ENCODE measurements at places on chromosomes 11 and 22. TPM values are rescaled to one million over a fixed set of nuclear protein-coding genes. Genes with fewer than 3 reads are reported as not detected.
A peak's percentile ranks its signal among the peaks of the same experiment; 100 is the strongest.

DNA sequence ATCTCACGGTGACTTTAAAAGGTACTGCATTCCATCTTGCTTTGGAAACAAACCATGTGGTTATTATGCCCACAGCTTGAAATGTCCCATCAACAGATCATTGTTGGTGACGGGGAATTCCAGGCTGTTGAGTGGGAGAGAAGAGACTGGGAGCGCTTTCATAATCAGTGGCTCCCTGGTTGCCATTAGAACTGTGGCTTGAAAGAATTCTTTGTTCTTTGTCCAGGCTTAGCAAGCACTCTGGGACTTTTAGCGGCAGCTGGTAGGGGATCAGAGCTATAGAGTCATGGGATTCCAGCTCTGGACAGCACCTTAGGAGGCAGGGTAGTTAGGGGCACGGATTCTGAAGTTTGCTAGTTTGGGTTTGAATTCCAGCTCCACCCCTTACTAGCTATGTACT is 22.0 kb downstream of the MMP20 start:
- H3K27me3 ChIP-seq = peaks cover 2% of the 10 kb centered on the region
- no peak overlapping the region for H3K4me3 ChIP-seq
- H3K27ac ChIP-seq = no peak overlapping the region
- H3K36me3 ChIP-seq = no peaks in the 10 kb centered on the region
- H3K4me1 ChIP-seq = peaks cover 4% of the 10 kb centered on the region
- no peak for DNase-seq

DNA sequence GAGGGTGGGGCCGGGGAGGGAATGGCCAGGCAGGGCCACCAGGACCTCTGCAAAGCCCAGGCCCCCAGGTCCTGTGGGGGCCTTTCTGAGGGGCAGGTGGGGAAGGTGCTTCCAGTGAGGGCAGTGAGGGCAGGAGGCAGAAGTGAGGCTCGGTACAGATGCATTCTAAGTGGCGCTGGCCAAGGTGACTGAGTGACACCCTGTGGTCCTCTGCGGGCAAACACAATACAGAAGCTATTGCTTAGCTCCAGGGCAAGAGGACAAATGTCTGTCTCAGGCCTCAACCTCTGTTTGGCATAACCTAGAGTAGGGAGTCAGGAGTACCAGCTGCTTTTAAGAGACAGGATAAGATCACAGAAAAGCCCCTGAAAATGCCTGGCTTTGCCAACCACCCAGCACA is 31.3 kb downstream of the B3GAT1 start:
- H3K4me1 ChIP-seq = peaks cover under 1% of the 10 kb centered on the region
- H3K27me3 ChIP-seq = peaks cover 4% of the 10 kb centered on the region
- H3K36me3 ChIP-seq = peaks cover 7% of the 10 kb centered on the region
- no peak overlapping the region for H3K4me3 ChIP-seq
- no peak overlapping the region for H3K27ac ChIP-seq

DNA sequence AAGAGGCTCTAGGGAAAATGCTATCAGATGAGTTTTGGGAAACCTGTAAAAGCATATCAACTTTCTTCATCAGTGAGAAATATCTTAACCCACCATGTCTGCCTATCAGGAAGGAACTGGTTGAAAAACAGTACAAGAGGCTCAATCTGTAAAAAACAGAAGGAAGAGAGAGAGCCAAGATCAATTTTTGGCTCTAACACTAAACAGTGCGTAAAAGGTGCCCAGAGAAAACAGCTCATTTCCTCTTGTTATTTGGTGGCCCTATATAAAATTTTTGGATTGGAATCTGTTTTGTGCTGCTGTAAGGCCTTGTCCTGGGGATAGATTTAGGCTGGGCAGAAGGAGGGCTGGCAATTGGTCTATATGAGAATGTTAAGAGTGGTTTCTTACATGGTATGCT is 12.1 kb downstream of the MS4A2 start:
- H3K36me3 ChIP-seq = no peaks in the 10 kb centered on the region
- no peak overlapping the region for H3K27ac ChIP-seq
- H3K4me1 ChIP-seq = peaks cover 22% of the 10 kb centered on the region
- DNase-seq = no peak
- H3K4me3 ChIP-seq = no peak overlapping the region
- H3K27me3 ChIP-seq = no peaks in the 10 kb centered on the region

GRCh38 chr11:13674799-13675509 is 6.5 kb downstream of the FAR1 start:
- peaks cover 20% of the 10 kb centered on the region for H3K4me1 ChIP-seq
- no peaks in the 10 kb centered on the region for H3K27me3 ChIP-seq
- no peaks in the 10 kb centered on the region for H3K36me3 ChIP-seq
- H3K4me3 ChIP-seq = no peak overlapping the region
- no peak overlapping the region for H3K27ac ChIP-seq
- no peak for DNase-seq

DNA sequence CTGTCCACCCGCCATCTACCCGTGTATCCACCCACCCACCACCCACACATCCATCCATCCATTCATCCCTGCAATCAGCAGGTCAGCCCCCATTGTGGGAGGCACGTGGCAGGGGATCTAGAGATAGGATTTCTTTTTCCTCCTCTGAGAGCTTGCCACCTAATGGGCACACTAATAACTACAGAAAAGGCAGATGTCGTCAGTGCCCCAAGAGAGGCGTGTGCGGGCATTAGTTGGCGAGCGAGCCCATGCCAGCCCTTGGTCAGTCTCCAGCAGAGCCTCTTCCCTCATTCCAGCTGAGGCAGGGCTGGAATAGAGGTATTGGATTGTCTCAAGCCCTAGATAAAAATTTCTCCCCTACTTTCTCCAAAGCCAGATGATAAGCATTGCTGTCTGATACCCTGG is 9.7 kb downstream of the USP2 start:
- no peak overlapping the region for H3K4me3 ChIP-seq
- DNase-seq = no peak
- H3K27ac ChIP-seq = peak overlapping the region; percentile 20
- peaks cover 11% of the 10 kb centered on the region for H3K4me1 ChIP-seq
- H3K36me3 ChIP-seq = no peaks in the 10 kb centered on the region
- peaks cover 5% of the 10 kb centered on the region for H3K27me3 ChIP-seq

DNA sequence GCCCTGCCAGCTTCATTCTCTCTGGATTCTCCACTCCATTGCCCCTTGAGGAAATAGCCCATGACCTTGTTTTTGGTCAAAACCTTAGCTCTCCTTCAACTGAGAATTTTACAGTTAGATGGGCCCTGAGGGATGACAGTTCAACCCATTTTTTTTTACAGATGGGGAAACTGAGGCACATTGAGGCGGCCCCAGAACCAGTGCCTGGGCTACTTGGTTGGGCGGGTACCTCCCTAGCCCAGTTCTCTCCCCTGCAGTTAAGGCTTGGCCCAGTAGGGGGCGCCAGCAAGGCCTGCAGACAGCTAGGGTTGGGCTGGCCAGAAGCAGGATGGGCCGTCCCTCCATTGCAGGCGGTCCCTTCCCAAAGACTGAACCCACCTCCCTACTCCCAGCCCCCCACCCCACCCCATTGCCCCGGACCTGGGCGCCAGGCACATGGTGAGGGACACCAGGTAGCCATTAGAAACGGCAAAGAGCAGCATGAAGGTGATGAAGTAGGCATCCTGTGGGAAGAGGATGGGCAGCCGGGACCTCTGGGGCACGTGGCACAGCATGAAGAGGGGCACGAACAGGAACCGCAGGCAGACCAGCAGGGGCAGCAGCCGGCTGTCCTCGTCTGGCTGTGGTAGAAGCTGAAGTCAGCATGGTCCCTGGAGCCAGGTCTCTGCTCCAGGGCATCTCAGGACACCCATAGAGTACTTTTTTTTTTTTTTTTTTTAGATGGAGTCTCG is 7.6 kb downstream of the SLC29A2 start:
- H3K27me3 ChIP-seq = peaks cover 11% of the 10 kb centered on the region
- DNase-seq = peak; percentile 77
- H3K36me3 ChIP-seq = peaks cover 9% of the 10 kb centered on the region
- H3K27ac ChIP-seq = no peak overlapping the region

DNA sequence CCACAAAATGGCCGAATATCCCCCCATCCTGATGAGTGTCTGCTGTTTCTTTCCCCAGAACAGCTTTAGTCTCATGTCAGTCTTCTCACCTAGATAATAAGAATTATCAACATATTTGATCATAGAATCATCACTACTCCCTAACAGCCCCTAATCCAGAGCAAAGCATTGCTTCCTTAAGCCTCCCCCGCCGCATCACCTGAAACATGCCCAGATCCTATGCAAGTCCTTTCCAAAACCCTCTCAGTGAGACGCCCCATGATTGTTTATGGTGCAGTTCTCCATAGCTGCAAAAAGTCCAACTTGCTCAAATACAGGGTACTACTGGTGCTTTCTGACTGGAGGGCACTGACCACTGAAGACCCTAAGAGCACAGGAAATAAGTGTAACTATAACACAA is 20.1 kb downstream of the KCNJ1 start:
- no peak for DNase-seq
- H3K4me3 ChIP-seq = no peak overlapping the region
- no peaks in the 10 kb centered on the region for H3K36me3 ChIP-seq
- no peak overlapping the region for H3K27ac ChIP-seq
- H3K4me1 ChIP-seq = peaks cover 28% of the 10 kb centered on the region
- H3K27me3 ChIP-seq = peaks cover 3% of the 10 kb centered on the region

DNA sequence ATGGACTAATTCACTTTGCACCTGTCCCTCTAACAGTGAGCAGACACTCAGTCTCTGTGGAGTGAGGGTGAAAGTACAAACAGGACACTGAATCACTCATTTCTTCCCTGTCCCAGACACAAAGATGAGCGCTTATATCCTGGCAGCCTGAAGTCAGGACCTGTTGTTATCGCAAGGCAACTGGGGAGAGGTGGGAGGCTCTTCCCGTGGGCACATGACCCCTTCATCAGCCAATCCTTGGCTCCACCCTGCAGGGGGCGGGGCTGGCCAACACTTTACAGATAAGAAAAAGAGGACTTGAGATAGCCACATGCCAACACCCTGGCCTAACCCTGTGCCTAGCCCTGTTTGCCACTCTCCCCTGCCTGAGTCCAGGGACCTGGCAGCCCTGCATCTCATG is 29.5 kb upstream of the TESMIN start:
- peaks cover 5% of the 10 kb centered on the region for H3K27me3 ChIP-seq
- H3K36me3 ChIP-seq = no peaks in the 10 kb centered on the region
- DNase-seq = peak; percentile 31

DNA sequence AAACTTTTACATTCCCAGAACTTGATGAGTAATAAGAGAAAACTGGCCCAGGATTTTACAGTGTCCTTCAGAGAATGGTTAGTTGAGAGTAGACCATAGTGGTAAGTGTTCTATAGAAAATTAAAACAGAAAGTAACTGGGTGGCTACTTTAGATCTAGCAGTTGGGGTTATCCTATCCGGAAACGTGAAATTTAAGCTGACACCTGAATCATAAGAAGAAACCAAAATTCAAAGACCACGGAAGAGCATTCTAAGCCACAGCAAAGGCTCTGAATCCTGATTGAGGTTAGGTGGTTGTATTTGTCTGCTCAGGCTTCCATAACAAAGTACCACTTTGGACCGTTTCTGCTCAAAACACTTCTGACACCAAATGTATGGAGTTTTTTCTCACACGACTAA is 34.0 kb downstream of the TTC17 start:
- H3K27me3 ChIP-seq = no peaks in the 10 kb centered on the region
- H3K4me1 ChIP-seq = no peaks in the 10 kb centered on the region
- H3K36me3 ChIP-seq = peaks cover 19% of the 10 kb centered on the region
- no peak overlapping the region for H3K27ac ChIP-seq
- no peak for DNase-seq
- no peak overlapping the region for H3K4me3 ChIP-seq

GRCh38 chr11:122478986-122479385 is 176.5 kb upstream of the UBASH3B start:
- H3K4me3 ChIP-seq = no peak overlapping the region
- no peaks in the 10 kb centered on the region for H3K27me3 ChIP-seq
- no peaks in the 10 kb centered on the region for H3K36me3 ChIP-seq
- DNase-seq = no peak
- H3K27ac ChIP-seq = no peak overlapping the region
- H3K4me1 ChIP-seq = peaks cover 2% of the 10 kb centered on the region

DNA sequence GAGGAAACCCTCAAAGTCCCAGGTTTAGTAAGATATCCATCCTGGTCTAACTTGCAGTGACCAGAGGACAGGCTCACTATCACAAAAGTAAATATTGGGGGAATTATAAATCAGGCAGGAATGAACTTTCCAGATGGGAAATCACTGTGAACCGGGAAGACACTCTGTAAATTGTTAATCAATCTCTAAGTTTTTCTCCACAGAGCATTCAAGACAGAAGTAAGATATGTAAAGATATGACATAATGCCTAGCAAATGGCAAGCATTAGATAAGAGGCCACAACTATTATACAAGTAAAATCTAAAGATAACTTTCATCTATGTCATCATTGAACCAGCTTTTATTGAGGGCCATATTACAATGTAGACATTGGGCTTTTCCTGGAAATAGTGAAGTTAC is 35.3 kb upstream of the LRRC4C start:
- no peaks in the 10 kb centered on the region for H3K36me3 ChIP-seq
- H3K4me1 ChIP-seq = peaks cover 10% of the 10 kb centered on the region
- H3K4me3 ChIP-seq = no peak overlapping the region
- H3K27me3 ChIP-seq = no peaks in the 10 kb centered on the region
- no peak overlapping the region for H3K27ac ChIP-seq

GRCh38 chr11:23755769-23756168 is 741.1 kb upstream of the LUZP2 start:
- no peak overlapping the region for H3K4me3 ChIP-seq
- H3K27ac ChIP-seq = no peak overlapping the region
- H3K36me3 ChIP-seq = no peaks in the 10 kb centered on the region
- H3K4me1 ChIP-seq = no peaks in the 10 kb centered on the region
- H3K27me3 ChIP-seq = no peaks in the 10 kb centered on the region

DNA sequence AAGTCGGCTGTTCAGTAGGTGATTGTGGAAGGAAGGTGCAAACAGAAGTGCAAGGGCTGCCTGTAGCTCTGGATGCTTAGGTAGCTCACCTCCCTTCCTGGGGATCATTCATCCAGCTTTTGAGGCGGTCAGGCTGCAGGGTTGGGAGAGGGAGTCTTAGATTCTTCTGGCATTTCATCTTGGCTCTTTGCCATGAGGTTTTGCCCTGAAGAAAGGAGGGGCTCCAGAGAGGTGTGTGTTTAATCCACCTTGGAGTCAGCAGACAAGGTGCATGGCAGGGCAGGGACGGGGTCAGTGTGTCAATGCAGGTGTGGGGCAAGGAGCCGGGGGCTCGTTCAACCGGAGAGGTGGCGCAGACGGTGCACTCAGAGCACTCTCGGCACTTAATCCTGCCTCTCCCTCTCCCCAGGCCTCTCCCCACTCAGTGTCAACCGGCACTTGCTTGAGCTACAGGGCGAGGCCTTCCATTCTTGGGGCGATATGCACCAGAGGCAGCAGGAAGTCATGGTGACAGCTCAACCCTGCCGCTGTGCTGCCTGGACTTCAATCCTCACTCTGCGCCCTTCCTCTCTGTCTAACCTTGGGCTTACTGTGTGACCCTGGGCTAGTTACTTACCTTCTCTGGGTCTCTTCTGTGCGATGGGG is 7.2 kb downstream of the ADAMTS15 start:
- H3K4me1 ChIP-seq = peaks cover 11% of the 10 kb centered on the region
- no peak for DNase-seq
- no peaks in the 10 kb centered on the region for H3K36me3 ChIP-seq

GRCh38 chr22:27488456-27489177 is 312.9 kb downstream of the MN1 start:
- peaks cover 2% of the 10 kb centered on the region for H3K27me3 ChIP-seq
- peaks cover 10% of the 10 kb centered on the region for H3K36me3 ChIP-seq
- H3K27ac ChIP-seq = no peak overlapping the region
- no peaks in the 10 kb centered on the region for H3K4me1 ChIP-seq
- no peak for DNase-seq

- H3K4me3 ChIP-seq = no peak overlapping the region
- H3K27ac ChIP-seq = no peak overlapping the region
- DNase-seq = no peak
- no peaks in the 10 kb centered on the region for H3K4me1 ChIP-seq
- peaks cover 25% of the 10 kb centered on the region for H3K27me3 ChIP-seq
- no peaks in the 10 kb centered on the region for H3K36me3 ChIP-seq
Measured at GRCh38 chr11:116579857-116580727, 192.7 kb downstream of the BUD13 start.

Gene CHRNA10
- 0.72 TPM for total RNA-seq

Gene C1QTNF5
- total RNA-seq = 26.0 TPM

Gene GSTT4
- total RNA-seq = not detected
